ENCODE measurements at places on chromosomes 6 and 20. TPM values are rescaled to one million over a fixed set of nuclear protein-coding genes. Genes with fewer than 3 reads are reported as not detected.

- peak; percentile 69 for ATAC-seq
These were observed 48.7 kb upstream of the DACT2 start for GRCh38 chr6:168368066-168368820.

- no peak for ATAC-seq
These were observed 25.8 kb downstream of the HLA-C start for GRCh38 chr6:31246051-31246521.

GRCh38 chr20:60787276-60787675 is 464.8 kb upstream of the CDH4 start:
- no peak for ATAC-seq

DNA sequence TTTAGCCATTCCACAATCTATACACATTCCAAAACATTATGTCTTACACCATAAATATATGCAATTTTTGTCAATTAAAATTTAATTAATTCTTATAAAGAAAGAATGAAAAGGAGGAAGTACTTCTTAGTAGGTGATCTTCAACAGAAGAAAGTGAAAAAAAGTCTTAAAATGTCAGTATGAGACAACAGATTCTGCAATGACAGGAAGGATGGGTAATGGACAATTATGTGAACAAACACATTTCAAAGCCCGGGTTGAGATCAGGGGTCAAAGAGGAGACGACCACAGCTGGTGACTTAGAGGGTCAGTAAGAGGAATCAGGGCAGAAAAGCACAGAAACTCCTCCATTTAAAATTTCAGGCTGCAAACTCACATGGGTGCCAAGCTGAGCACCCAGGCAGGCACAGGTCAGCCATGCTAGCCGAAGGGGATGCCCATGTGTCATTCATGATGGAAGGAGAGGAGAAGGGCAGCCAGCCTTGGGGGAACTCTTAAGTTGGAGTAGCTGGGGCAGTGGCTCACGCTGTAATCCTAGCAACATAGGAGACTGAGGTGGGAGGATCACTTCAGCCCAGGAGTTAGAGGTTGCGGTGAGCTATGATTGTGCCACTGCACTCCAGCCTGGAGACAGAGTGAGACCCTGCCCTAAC is 11.0 kb downstream of the VSX1 start:
- ATAC-seq, result no peak

- no peak for ATAC-seq
These were observed 62.6 kb upstream of the SIRPA start for GRCh38 chr20:1832634-1833033.

DNA sequence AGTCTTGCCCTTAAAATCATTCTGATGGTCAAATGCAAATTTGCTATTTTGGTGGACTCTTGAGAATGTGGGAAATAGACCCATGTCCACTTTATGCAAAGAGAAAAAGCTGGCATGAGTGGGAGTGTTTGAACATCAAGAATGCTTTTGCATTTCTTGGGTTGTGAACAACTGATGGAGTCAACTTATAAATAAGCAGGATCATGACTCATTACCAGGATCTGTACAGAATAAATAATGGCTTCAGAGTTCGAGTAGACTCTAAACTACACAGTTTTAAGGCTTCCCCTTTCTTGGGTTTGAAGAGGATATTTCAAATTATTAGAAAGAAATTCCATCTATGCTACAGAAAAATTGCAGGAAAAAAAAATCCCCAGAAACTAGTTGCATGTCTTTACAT is 195.5 kb downstream of the EYA4 start:
- ATAC-seq, result no peak

DNA sequence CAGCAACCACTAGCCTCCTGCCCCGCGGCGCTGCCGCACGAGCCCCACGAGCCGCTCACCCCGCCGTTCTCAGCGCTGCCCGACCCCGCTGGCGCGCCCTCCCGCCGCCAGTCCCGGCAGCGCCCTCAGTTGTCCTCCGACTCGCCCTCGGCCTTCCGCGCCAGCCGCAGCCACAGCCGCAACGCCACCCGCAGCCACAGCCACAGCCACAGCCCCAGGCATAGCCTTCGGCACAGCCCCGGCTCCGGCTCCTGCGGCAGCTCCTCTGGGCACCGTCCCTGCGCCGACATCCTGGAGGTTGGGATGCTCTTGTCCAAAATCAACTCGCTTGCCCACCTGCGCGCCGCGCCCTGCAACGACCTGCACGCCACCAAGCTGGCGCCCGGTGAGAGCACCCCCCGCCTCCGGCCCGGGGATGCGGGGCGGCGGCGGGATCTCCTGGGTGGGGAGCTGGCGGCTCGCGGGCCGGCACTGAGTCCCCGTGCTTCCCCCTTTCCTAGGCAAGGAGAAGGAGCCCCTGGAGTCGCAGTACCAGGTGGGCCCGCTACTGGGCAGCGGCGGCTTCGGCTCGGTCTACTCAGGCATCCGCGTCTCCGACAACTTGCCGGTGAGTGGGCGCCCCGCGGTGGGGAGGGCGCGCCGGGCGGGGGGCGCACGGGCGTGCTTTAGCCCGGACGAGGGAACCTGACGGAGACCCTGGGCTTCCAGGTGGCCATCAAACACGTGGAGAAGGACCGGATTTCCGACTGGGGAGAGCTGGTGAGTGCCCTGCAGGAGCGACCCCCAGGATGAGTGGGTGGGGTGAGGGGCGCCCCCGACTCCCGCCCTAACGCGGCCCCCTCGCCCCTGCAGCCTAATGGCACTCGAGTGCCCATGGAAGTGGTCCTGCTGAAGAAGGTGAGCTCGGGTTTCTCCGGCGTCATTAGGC is 585 bp downstream of the PIM1 start:
- ATAC-seq, result peak; percentile 25

- ATAC-seq, result no peak
These were observed 78.4 kb upstream of the TMEM170B start for GRCh38 chr6:11459079-11459610.

- no peak for ATAC-seq
These were observed 4.8 kb upstream of the ADGB start for GRCh38 chr6:146593986-146594385.

DNA sequence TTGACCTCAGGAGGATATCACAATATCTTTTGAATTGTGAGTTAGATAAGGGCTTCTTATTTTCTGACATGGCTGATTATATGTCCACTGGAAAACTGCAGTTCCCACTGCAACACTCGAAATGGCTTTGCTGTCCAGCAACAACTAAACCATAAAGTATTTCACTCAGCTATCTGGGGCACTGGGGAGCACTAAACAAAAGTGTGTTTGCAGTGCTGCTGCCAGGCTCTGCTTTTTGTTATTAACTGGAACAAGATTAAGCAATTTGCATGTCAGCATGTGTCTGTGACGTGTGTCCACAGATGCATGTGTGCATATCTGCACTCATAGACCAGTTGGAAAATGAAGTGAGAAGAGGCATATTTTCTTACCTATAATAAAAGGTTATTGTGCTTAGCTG is 107.8 kb upstream of the CCN2 start:
- ATAC-seq, result no peak

GRCh38 chr6:99711925-99712324 is 105.3 kb downstream of the PRDM13 start:
- ATAC-seq, result no peak

- no peak for ATAC-seq
These were observed 94.7 kb upstream of the NFATC2 start for GRCh38 chr20:51637241-51637640.

GRCh38 chr20:50467718-50468356 is 42.3 kb upstream of the PTPN1 start:
- peak; percentile 38 for ATAC-seq

DNA sequence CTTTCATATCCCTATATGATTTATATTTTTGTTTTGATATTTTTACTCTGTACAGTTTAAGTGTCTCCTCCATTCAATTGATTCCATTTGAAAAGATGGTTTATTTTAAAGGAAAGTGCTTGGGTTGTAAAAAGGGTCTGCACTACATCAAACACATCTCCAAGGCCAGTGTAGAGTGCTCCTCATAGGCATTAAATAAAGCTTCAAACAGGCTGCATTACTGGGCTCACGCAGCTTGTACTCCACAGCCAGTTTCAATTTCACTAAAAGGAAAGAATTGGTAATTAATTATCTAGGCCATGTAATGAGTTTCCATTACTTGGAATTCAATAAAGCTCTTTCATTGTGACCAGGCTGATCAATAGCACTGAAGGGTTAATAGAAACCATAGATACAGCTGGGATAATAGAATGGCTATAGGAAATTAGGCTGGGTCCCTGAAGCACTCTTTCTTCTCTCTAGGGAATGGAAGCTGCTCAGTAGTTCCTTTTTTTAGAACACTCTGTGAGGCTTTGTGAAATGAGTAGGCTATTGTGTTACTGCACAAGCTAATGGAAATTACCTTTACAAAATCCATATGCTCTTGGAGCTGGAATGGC is 442.2 kb downstream of the RNF144B start:
- no peak for ATAC-seq

- ATAC-seq, result no peak
These were observed 15.2 kb downstream of the DNMT3B start for GRCh38 chr20:32777177-32777956.

- ATAC-seq, result no peak
These were observed 74.2 kb downstream of the EZR start for GRCh38 chr6:158744986-158745430.

DNA sequence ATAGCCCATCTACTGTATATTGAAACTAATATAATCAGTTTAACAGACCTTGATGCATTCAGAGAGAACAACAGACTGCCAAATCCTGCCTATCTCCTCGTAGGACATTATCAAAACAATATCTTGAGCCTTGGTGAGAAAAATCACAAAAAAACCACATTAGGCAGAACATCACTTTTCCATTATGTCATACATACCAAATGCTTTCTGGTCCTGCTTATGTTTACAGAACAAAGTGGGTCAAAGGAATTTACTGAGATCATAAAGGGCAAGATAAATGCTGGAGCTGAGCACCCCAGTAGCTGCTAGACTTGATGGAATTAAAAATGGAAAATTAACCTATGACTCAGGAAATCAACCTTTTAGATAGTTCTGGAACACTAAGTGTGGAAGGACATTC is 195.3 kb upstream of the KCNK16 start:
- ATAC-seq, result no peak

- no peak for ATAC-seq
These were observed 102.7 kb downstream of the RIN2 start for GRCh38 chr20:19860737-19861136.

- no peak for ATAC-seq
These were observed 15.8 kb downstream of the COX4I2 start for GRCh38 chr20:31653561-31653960.

DNA sequence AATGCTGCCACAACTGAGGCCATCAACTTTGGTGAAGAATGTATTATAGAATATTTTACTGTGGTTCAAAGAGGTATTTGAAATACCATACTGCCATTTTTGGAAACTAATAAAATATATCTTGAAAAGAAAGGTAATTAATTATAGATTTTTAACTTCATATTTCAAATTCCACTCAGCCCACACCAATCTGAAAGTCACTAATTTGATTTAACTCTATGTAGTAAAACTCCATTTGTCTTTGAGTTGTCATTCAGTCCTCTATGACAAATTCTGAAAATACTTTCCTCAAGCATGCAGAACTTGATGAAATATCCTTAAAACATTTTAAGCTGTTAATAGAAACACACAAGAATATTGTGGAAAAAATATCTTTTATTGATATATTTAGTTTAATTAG is 1196.7 kb upstream of the CITED2 start:
- ATAC-seq, result no peak

DNA sequence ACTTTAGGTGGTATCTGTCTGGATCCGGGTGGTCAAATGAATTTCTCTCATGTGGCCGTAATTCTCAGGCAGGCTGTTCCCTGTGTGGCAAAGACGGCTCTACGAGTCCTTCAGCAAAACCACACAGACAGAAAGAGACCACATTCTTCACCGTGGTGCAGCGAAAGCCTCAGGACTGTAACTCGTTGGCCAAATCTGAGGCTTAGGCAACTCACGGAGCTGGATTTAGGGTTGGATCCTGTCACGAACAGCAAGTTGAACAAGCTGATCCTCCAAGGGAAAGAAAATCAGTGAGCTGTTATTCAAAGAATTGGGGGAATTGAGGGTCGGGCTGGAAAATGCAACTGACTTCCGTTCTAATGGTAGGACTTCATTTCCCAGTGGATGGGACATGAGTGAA is 167.4 kb downstream of the ZMYND8 start:
- no peak for ATAC-seq

DNA sequence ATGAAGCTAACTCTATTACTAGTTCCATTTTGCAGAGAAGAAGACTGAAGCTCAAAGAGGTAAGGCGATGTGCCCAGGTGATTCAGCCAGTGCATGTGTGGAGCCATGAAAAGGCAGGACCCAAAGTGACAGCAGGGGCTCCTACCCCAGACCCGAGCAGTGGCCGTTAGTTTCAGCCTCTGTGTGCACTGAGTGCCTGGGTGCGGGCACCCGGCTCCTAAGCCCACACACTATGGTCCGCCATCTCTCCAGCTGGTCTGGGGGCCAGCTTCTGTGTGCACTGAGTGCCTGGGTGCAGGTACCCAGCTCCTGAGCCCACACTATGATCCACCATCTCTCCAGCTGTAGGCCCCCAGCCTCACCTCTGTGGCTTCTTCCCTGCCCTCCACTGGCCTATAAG is 123.5 kb upstream of the CST7 start:
- no peak for ATAC-seq

DNA sequence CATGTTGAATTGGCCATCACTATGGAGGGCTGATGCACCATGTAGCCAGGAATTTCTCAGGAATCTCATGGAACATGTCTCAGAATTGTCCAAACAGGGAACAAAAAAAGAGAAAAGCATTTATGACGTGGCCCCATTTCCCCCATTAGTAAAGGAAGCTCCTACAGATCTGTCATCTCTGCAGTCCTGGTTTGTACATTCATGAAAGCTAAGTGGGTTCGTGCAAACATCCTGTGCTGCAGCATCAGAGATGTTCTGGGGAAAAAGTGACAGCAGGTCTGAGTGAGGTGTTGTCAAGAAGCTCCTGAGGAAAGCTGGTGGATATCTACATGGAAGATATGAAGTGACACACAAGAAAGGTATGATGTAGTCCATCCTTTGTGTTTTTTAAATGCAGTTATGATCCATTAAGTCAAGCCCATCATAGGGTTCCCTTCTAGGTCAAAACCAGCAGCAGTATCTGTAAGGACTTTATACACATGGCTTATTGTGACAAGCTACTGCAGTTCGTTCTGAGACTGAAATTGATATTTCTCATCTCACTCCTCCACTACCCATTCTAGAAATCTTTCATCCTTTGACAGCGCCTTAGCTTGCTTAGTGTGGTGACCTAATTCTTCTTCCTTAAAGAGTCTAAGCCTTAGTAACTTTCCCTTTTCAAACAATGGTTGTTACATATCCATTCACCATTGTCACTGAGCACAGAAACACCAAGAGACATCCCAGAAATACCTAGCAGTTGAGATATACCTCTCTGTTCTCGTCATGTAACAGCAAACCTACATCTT is 200.0 kb upstream of the TCF21 start:
- no peak for ATAC-seq

DNA sequence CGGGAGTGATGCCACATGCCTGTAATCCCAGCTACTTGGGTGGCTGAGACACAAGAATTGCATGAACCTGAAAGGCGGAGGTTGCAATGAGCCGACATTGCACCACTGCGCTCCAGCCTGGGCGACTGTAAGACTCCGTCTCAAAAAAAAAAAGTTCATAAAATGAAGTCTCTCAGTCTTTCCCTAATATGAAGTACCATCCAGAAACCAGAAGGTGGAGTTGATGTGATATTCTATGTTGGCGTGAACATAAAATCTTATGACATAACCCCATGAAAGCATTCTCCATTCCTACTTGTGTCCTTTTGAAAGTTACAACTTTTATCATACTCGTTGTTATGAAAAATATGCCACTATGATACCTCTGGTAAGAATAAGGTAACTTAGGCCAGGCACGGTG is 5.7 kb downstream of the SOD2 start:
- no peak for ATAC-seq

The MYT1 gene
- total RNA-seq, result not detected

The VWA7 gene
- total RNA-seq, result 0.15 TPM

The C6orf58 gene
- not detected for total RNA-seq

The DEFB128 gene
- not detected for total RNA-seq

The MCCD1 gene
- total RNA-seq, result not detected

The GPX5 gene
- not detected for total RNA-seq

The ERMARD gene
- 17.0 TPM for total RNA-seq

All from gastroesophageal sphincter (tissue), 4 donors.